Fibroblast of lung (primary cell): ENCODE measurements at places on chromosomes 13 and 19. TPM values are rescaled to one million over a fixed set of nuclear protein-coding genes. Genes with fewer than 3 reads are reported as not detected.

DNA sequence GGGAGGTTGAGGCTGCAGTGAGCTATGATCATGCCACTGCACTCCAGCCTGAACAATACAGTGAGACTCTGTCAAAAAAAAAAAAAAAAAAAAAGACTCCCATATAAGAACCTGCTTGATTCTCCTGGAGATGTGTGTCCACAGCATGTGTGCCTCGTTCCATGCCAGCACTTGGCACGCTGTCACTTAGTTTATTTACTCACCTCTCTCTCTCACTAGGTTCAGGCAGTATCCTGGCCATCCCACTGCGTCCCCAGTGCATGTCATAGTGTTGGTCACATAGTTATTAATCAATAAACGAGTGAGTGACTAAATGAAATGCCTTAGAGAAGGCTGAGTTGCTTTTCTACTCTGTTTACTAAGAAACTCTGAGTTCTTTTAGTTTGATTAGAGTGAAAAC, 79.1 kb upstream of the GPR12 start:
- no peak for DNase-seq

Gene ZNF490
- polyA plus RNA-seq, result 3.9 and 4.1 TPM in 2 replicates

DNA sequence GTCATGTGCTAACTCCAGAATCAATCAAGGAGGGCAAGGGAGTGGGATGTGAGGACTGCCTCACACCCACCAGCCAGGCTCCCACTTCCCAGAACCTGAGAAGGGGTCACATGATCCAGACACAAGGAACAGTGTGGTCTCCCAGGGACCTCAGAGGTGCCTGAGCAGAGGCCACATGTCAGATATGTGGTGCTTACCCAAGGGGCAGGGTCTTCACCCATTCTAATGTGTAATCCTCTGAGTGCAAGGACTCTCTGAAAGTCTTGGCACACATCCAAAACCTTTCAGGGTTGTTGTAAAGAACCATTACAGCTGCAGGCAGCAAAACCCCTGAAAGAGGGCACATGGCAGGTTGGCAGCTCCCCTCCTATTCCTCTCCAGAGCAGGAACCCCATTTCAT, 656.6 kb downstream of the UQCRFS1 start:
- no peak for DNase-seq

- DNase-seq, result no peak
Measured at GRCh38 chr19:43315851-43316250, 37.6 kb upstream of the CD177 start.

DNA sequence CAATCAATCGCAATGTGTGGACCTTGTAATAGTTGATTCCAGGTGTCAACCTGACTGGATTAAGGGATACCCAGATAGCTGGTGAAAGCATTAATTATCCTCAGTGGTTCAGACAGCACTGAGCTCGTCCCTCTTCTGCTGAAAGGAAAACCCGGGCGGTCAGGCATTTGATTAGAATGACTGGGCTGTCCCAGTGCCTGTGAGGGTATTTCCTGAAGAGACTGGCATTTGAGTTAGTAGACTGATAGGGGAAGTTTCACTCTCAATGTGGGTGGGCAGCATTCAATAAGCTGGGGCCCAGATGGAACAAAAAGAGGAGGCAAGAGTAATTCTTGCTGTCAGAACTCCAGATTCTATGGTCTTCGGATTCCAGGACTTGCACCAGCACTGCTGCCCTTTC, 31.9 kb downstream of the KPNA3 start:
- DNase-seq, result no peak

- no peak for DNase-seq
Measured at GRCh38 chr13:95921485-95921884, 131.7 kb downstream of the UGGT2 start.

GRCh38 chr13:73754241-73754640, 380.0 kb downstream of the KLF12 start:
- no peak for DNase-seq

- DNase-seq, result peak; percentile 66
Measured at GRCh38 chr13:113854238-113855011, 9.5 kb downstream of the GAS6 start.
